LoVo (cell line): ENCODE measurements at places on chromosomes 16 and 17.

DNA sequence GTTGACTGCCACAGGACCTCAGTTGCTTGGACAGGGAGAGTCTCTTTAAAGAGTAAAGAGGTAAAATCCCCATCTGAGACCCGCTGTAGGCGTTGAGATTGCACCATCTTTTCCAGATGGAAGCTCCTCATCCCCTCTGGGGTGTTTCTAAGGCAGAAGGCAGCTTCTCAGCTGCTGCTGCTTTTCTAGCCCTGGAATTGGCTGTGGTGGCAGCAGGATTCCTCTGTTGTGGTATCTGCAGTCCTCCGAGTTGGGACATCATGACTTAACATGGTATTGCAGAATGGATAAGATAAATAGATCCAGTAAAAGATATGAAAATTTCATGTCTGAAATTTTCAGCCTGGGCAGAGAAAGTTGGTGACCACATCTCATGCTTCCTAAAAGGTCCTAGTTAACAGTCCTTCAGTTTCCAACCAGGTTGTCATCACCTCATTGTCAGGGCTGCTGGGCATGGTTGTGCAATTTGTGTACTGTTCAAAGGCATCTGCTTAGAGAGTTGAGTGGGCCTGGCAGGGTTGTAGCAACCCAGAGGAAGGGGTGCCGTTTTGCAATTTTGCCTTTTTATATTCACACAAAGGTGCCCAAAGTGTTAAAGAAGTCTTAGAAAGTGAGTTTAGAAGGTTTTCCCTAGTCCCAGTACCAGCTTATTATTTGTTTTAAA lies 150.4 kb downstream of the SPECC1 start:
- DNase-seq, result no peak

GRCh38 chr17:28049071-28049470 lies 6.6 kb downstream of the NLK start:
- DNase-seq, result no peak

GRCh38 chr17:45018848-45019711 lies 32.4 kb downstream of the DCAKD start:
- DNase-seq, result peak; percentile 75

DNA sequence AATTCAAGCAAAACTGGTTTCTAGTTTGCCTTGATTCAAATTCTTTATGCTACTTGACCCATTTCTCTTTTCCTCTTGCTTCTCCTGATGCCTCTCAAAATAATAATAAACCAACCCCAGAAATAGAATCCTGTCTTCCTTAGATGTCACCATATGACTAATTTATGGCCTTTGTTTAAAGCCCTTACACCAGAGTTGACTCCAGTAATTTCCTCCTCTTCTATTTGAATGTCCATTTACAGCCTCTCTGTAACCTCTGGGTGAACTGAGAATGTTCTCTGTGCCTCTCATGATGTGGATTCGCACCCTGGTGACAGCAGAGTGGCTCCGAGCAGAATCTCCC lies 31.5 kb downstream of the ZFHX3 start:
- peak; percentile 63 for DNase-seq

- DNase-seq, result no peak
Observed at GRCh38 chr17:30571921-30572320, 94.7 kb downstream of the GOSR1 start.

GRCh38 chr16:84616515-84616914 lies 1.4 kb downstream of the COTL1 start:
- DNase-seq, result no peak

- DNase-seq, result no peak
Observed at GRCh38 chr16:55302635-55303034, 21.4 kb upstream of the IRX6 start.

GRCh38 chr17:2712300-2713043 lies 908 bp upstream of the CLUH start:
- DNase-seq, result no peak

DNA sequence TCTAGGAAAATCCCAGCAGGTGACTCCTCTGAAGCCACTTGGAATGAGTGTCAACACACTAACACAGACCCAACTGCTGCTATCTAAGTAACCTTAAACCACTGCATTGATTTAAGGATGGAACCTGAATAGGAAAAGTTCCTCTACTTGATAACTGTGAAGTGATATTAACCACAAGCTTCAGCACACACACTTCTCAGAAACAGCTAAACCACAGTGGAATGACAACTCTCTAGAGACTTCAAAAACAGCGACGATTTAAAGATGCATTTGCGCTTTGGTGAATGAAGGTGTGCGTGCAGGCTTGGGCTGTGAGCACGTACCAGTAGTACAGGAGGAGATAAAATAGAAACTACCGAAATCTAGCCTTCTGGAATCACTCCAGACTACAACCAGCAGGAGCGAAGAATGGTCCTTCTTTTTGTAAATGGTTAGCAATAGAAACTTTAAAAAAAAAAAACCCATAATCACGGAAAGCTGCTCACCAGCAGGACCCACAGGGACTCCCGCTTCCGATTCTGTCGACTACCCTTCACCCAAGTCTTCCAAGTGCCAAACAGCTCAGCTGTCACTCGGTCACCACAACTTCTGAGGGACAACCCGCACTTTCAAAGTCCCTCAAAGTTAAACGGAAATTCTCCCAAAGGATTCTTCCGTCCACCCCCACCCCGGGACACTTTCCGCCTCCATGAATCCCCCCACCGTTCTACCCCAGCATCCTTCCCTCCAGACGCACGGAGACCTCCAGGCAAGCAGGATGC lies 137.7 kb upstream of the CORO6 start:
- DNase-seq, result no peak

- DNase-seq, result no peak
Observed at GRCh38 chr17:13182854-13183253, 165.0 kb upstream of the ELAC2 start.

DNA sequence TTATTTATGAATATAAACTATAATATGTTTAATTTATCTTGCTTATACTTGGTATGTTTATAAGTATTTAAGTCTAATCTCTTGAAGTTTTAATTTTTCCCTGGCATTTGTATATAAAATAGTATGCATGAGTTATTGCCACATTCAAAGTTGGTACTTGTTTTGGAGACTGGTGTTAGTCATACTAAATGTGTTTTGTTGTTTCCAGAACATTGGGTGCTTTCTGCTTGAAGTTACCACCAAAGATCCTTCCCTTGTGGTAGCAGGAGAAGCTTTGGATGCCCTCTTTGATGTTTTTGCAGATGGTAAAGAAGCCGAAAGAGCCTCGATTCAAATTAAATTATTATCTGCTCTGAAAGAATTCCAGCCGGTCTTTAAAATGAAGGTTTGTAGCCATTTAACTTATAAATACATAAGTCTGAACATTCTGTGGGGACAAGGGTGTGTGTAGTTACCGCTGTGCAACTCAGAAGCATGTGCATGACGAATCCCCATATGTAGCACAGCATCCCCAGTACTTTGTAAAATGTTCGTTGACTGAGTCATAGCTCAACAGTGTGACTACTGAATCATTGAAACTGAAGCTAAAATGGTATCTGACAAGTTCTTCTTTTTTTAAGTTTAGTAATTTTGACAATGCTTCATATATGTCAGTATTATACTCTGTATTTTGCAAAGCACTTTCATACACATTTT lies 36.4 kb downstream of the HEATR3 start:
- DNase-seq, result no peak

GRCh38 chr16:58510097-58510775 lies 5.1 kb upstream of the SETD6 start:
- DNase-seq, result no peak

DNA sequence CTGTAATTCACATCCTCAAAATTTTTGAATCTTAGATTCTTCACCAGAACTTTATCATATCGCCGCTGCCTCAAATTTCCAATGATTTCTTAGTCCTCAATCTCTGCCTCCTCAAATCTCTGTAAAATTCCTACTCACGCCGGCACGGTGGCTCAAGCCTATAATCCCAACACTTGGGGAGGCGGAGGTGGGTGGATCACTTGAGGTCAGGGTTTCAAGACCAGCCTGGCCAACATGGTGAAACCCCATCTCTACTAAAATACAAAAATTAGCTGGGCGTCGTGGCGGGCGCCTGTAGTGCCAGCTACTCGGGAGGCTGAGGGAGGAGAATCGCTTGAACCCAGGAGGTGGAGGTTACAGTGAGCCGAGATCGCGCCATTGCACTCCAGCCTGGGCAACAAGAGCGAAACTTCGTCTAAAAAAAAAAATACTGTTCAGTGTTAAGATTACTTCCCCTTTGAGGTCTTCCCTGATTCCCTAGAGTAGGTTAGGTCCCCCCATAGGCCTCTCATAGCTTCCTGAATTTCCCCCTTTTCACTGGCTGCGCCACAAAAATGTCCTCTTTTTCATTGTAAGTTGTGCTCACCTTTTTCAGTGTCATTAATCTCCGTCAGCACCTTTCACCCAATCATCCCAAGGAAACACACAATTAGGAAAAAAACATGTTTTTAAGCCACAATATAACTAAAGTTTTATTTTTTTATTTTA lies 919 bp upstream of the CBX1 start:
- DNase-seq, result no peak

DNA sequence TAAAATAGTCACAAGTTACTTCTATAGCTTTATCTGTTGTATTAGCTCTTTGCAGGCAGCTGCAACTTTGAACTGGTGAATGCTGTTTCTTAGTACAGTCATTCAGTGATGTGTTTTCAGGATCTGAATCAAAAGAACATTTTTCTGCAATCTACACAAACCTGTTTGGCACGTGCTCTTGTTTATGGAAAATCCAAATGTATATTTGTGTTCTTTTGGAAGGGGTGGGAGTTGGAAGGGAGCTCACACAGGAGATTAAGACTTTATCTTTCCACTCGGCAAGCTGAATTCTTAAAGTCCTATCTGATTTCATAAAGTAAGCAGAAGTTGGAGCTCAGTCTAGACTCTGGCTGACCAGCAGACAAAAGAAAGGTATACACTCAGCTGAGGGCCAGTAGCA lies 300.2 kb downstream of the MAP2K6 start:
- DNase-seq, result no peak

GRCh38 chr16:8537691-8538342 lies 52.5 kb downstream of the TMEM114 start:
- no peak for DNase-seq

- DNase-seq, result no peak
Observed at GRCh38 chr17:31585280-31585630, 193.8 kb downstream of the RAB11FIP4 start.
